Mesothelial cell of epicardium (in vitro differentiated cells): ENCODE measurements at places on chromosomes 4 and X.

- no peak for DNase-seq
Measured at GRCh38 chr4:22356987-22357596, 158.8 kb downstream of the ADGRA3 start.

DNA sequence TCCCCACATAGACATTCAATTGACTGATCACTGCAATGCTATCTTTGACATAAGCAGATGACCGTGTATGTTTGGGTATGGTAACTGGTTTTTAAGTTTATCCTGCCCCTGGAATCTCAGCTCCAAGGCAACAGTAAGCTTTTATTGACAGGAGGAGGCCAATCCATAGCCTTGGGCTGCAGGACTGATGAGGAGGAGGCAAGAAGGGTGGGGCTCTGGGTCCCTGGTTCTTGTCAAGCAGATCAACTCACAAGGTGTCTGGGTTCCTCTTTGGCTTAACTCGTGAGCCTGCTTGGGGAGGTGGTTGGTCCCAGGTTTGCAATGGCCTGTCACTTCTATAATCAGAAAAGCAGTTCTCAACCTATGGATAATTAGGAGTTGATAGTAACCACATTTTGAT, 113.2 kb upstream of the STX18 start:
- DNase-seq = no peak

GRCh38 chr4:61994036-61994435, 793.9 kb downstream of the ADGRL3 start:
- DNase-seq = no peak

GRCh38 chrX:109830704-109831206, 97.7 kb upstream of the ACSL4 start:
- DNase-seq = no peak

DNA sequence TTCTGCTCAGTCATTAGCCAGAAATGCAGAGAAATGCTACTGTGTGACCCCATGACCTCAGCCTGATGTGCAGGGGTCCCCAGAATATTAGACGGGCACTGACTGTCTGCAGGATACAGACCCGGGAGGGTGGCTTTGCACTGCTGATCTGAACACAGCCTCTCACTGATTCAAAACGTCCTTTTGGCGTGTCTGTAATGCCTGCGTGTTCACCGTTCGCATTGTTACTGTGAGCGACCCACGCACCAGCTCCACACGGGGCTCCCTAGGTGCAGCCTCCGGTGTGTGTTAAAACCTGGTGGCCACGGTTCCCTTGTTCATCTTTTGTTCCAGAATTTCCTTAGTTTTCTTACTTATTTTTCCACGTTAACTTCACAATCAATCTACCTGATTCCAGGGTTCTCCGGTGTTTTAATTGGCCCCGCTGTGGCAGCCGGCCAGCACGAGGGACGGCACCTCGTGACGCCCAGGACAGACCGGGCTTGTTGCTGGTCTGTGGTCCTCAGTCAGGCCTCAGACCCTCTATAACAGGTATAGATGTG, 32.0 kb upstream of the SPON2 start:
- DNase-seq = peak; percentile 34

GRCh38 chr4:141078871-141079270, 54.4 kb downstream of the RNF150 start:
- no peak for DNase-seq

DNA sequence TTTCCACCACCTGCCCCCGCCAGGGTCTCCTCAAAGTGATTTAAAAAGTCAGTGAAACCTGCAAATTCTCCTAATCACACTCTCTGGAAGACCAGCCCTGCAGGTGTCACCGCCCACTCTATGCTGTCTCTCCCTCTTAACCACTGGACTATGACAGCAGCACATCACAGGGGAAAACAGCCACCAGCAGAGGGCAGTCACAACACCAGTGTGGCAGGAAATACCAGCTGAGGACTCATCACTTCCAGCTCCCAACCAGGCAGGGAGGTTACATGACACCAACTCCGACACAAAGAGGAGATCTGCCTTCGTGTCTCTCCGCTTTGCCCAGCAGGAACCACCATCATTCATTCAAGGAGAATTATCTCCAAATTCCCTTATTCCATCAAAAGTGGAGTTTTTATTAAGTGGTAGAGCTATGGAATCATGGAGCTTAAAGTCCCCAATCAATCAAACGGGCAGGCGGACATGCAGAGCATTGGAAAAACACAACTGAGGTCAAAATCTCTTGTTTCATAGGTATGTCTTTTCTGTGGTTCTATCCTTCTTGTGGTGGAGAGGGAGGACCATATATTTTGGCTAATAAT, 91.3 kb downstream of the NSUN7 start:
- DNase-seq = peak; percentile 67

DNA sequence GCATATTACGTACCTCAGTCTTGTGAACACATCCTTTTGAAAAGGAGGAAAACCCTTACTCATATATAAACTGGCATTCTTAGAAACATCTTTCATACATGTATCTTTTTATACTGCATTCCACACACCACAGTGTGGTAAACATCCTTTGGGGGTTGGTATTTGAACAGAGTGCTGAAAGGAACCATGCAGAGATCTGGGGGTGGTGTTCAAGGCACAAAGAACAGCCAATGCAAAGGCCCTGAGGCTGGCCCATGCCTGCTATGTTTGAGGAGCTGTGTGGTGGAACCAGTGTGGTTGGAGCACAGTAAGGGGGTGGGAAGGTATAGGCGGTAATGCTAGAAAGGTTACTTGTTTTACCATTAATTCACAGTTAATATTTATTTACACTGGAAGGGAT, 2.0 kb downstream of the ELK1 start:
- DNase-seq = no peak

DNA sequence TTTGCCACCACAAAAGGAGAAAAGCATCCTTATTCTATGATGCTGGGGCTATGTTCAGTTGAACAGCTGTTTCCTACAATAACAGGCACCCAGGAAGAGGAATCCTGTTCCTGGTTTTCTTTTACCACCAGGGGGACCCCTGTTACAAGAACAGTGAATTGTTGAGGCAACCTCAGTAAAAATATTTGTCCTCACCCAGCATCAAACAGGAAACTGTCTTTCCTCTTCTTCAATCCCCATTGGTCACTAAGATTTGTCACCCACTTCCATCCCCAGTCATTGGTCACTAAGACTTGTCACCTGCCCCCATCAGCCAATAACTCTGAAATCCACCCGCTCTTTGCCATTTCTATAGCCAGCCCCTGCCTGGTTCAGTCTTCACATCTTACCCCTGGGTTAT, 143.5 kb upstream of the GALNT7 start:
- peak; percentile 50 for DNase-seq

DNA sequence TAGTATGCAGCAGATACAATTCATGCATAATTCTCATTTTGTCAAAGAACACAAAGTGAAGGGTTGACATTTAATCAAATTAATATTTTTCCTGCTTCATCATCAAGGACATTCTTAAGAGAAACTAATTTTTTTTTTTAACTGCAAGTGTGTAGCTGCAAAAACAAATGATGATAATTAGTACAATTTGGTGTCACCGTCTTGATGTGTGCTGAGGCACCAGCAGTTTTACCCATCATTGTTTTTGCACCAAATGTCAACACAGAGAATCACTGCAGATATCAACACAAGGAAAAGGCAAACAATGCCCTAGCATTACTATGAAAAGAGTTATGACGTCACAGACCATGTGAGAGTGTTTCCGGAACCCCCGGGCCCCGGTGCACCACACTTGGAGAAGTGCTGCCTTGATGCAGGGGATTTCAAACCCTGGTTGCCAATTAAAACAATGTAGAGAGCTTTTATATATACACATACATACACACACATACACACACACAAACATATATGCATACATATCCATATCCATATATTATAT, 55.9 kb downstream of the AGA start:
- no peak for DNase-seq

GRCh38 chr4:21327976-21328700, 620.4 kb downstream of the KCNIP4 start:
- no peak for DNase-seq
